Amniotic epithelial cell (primary cell): ENCODE measurements at places on chromosomes 13 and 19.

DNA sequence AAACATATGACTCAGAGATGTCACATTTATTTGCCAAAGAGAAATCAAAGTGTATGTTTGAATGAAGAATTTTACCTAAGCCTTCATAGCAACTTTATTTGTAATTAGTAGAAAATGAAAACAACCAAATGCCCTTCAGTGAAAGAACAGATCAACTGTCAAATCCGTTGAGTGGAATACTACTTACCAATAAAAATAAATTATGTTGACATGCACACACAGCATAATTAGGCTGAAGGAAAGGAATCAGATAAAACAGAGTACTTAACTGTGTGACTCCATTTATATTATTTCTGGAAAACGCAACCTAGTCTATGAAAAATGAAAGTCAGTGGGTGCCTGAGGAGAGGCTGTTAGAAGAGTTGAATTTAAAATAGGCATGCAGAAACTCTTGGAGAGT is 1034.6 kb upstream of the PCDH9 start:
- no peak for DNase-seq

DNA sequence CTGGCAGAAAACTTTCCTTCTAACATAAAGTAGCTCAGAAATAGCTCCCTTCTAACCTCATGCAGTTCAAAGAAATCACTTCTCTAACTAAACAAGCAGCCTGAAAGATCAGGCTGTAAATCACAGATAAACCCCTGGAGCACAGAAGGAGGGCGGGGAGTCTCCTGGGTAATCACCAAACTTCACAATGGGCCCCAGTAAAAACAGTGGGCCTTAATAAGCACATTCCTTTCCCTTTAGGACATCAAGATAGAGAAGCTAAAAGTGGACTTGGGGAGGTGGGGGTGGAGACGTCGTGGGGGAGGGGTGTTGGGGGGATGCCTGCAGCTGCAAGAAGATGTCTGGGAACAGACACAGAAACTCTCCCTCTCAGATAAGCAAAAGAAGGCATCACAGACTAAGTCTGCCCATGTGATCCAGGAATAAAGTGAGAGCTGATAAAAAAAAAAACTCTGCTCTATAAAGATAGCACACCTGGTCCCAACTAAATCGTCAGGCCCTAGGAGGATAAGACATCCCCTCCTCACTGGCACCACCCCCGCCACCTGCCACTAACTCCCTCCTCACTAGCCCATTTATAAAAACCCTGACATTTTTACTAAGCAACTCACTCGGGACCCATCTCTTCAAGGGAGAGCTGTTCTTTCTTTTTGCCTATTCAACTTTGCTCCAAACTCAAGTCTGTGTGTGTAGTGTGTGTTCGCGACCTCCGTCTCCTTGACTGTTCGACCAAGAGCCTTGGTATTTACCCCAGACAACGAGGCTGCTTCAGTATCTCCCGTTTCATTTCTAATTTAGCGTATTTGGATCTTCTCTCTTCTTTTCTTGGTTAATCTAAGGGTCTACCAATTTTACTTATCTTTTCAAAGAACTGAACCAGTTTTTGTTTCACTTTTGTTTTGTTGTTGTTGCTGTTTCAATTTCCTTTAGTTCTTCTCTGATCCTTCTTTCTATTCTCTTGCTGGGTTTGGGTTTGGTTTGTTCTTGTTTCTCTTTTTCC is 31.7 kb downstream of the DNAJC15 start:
- peak; percentile 98 for DNase-seq

- DNase-seq: peak; percentile 57
Observed at GRCh38 chr19:54164369-54165068, 5.0 kb upstream of the LENG1 start.

GRCh38 chr19:46979126-46980105 is 40.2 kb upstream of the NPAS1 start:
- DNase-seq: no peak

DNA sequence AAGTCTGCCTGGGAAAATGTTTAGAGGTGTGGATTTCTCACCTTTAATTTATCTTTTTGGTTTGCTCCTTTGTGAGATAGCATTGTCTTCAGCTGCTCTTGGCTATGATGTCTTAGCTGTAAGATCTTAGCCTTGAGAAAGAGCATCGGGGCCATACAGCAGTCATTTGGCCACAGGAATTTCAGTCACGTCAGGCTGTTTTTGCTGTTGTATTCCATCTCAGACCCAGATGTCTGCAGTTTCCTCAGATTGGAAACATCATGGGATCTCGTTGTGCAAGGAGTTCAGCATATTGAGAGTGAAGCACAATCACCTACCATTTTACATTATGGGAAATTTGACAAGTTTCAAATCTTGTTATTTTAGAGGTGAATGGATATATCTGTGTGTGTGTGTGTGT is 89.3 kb upstream of the C1QTNF9B start:
- DNase-seq: peak; percentile 100
